Heart left ventricle (tissue), 16 donors: ENCODE measurements at places on chromosomes 2 and 18.

DNA sequence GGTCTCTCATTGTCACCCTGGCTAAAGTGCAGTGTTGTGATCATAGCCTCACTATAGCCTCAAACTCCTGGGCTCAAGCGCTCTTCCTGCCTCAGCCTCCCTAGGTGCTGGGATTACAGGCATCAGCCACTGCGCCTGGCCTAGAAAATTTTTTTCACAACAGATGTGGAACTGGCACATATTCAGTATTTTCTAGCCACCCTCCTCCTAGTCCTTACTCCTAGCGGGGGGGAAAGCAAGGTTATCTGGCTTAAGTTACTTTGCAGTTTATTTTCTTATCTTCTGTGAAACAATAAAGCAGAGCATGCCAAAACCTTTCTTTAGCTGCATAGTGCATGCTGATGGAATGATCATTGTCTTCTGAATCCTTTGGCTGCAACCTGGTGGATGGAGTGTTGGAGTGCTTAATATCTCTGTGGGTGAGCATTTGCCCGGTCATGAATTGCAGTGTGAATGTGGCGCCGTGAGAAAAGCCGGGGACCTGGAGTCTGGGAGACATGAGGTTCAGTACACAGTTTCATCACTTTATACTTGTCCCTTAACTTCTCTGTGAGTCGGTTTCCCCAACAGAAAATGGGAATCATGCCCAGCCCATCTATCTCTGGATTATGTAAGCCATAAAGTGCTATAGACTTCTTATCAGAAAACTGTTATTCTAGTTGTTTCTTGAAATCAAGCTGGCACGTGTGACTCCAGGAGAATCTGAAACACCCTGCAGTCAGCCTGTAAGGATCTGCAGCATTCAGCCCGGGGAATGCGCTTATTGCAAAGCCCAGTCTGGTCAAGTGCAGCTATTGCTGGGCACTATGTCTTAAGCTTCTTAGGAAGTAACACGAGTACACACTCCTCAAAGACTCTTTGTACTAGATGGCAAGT lies 38.2 kb upstream of the MAP3K20 start:
- no peaks in the 10 kb centered on the region for H3K27me3 ChIP-seq
- peak; percentile 60 for DNase-seq
- peaks cover 22% of the 10 kb centered on the region for H3K4me1 ChIP-seq
- peak overlapping the region; percentile 64 for H3K27ac ChIP-seq
- H3K4me3 ChIP-seq = no peak overlapping the region

DNA sequence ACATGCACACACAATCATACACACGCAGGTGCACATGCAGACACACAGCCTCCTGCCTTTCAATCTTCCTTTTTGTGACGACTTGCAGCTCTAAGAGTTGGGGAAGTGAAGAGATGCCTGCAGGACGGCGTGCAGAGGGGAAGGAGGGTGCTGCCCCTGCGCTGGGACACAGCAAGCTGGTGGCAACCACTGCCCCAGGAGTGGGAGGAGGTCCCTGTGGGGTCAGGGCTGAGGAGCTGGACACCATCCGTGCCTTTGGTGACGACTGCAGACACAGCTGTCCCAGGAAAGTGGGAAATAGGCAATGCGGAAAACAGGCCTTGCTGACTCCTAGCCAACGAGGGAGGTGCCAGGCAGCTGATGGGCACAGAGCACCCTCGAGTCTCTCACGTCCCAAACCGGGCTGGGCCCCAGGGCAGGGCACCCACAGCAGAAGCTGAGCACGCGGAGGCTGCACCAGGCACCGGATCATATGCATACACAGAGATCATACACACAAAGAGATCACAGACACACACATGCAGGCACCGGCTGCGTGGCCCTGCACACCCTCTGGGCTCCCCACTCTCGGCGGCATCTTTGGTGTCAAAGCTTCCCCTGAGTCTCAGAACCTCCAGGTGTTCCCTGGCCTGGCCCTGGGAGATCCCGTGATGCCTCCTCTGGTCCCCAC lies 146.1 kb downstream of the PXDN start:
- H3K36me3 ChIP-seq = no peaks in the 10 kb centered on the region
- no peak overlapping the region for H3K4me3 ChIP-seq
- no peak for DNase-seq
- no peak overlapping the region for H3K27ac ChIP-seq
- peaks cover 38% of the 10 kb centered on the region for H3K4me1 ChIP-seq
- no peaks in the 10 kb centered on the region for H3K27me3 ChIP-seq

- H3K27me3 ChIP-seq = no peaks in the 10 kb centered on the region
- H3K4me3 ChIP-seq = peak overlapping the region; percentile 53
- DNase-seq = no peak
- peak overlapping the region; percentile 94 for H3K27ac ChIP-seq
Measured at GRCh38 chr2:64643838-64644457, 9.8 kb downstream of the SERTAD2 start.

- no peak overlapping the region for H3K4me3 ChIP-seq
- H3K27ac ChIP-seq = no peak overlapping the region
- no peaks in the 10 kb centered on the region for H3K36me3 ChIP-seq
- DNase-seq = no peak
Measured at GRCh38 chr2:168679741-168680310, 122.6 kb upstream of the NOSTRIN start.

DNA sequence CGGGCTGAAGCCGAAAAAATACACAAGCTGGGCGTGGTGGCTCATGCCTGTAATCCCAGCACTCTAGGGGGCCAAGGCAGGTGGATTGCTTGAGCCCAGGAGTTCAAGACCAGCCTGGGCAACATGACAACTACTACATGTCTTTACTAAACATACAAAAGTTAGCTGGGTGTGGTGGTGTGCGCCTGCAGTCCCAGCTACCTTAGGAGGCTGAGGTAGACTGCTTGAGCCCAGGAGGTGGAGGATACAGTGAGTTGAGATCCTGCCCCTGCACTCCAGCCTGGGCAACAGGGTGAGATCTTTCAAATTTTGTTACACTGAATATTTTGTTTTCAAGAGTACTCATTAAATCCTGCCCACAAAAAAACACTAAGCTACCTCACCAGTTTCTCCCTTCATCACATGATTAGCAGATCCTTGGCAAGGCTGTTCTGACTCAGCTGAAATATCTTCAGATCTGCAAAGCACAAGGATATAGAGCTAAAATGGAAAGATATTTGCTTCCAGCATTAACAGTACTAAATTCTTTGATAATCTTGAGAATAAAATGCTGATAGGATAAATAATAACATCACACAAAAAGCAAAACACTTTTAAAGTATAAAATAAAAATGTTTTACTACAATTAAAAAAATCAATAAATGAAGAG lies 28.2 kb upstream of the MCM6 start:
- no peak overlapping the region for H3K27ac ChIP-seq
- H3K4me1 ChIP-seq = no peaks in the 10 kb centered on the region
- H3K4me3 ChIP-seq = no peak overlapping the region
- H3K36me3 ChIP-seq = peaks cover 3% of the 10 kb centered on the region

- H3K4me3 ChIP-seq = no peak overlapping the region
- no peak for DNase-seq
- no peaks in the 10 kb centered on the region for H3K27me3 ChIP-seq
- H3K27ac ChIP-seq = no peak overlapping the region
- H3K4me1 ChIP-seq = no peaks in the 10 kb centered on the region
- H3K36me3 ChIP-seq = no peaks in the 10 kb centered on the region
Measured at GRCh38 chr2:1321321-1321720, 91.9 kb upstream of the TPO start.

DNA sequence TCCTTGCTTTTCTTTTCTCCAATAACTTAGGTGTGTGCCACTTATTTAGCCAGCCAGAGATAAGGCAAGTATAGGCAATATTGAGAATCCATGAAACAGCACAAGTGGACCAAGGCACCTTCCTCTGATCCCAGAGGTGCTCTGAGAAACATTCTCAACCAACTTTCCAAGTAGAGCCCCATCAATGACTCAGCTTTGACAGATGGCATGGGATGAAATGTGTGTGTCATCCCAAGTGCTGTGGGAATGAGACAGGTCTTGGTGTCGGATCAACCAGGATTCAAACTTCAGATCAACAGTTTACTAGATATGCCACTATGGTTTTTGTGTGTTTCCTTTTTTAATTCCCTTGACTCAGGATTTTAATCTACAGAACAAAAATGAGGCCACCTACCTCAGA lies 164.0 kb downstream of the GRB14 start:
- no peaks in the 10 kb centered on the region for H3K36me3 ChIP-seq
- H3K27me3 ChIP-seq = no peaks in the 10 kb centered on the region
- no peaks in the 10 kb centered on the region for H3K4me1 ChIP-seq
- H3K27ac ChIP-seq = no peak overlapping the region
- DNase-seq = no peak

DNA sequence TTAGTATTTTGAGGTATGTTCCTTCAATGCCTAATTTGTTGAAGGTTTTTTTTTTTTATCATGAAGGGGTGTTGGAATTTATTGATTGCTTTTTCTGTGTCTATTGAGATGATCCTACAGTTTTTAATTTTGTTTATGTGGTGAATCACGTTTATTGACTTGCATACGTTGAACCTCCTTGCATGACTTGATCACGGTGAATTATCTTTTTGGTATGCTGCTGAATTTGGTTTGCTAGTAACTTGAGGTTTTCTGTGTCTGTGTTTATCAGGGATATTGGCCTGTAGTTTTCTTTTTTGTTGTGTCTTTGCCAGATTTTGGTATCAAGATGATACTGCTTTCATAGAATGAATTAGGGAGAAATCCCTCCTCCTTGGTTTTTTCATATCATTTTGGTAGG lies 23.9 kb downstream of the CLIP4 start:
- no peak overlapping the region for H3K4me3 ChIP-seq
- H3K27ac ChIP-seq = no peak overlapping the region
- H3K36me3 ChIP-seq = peaks cover 6% of the 10 kb centered on the region
- no peak for DNase-seq

DNA sequence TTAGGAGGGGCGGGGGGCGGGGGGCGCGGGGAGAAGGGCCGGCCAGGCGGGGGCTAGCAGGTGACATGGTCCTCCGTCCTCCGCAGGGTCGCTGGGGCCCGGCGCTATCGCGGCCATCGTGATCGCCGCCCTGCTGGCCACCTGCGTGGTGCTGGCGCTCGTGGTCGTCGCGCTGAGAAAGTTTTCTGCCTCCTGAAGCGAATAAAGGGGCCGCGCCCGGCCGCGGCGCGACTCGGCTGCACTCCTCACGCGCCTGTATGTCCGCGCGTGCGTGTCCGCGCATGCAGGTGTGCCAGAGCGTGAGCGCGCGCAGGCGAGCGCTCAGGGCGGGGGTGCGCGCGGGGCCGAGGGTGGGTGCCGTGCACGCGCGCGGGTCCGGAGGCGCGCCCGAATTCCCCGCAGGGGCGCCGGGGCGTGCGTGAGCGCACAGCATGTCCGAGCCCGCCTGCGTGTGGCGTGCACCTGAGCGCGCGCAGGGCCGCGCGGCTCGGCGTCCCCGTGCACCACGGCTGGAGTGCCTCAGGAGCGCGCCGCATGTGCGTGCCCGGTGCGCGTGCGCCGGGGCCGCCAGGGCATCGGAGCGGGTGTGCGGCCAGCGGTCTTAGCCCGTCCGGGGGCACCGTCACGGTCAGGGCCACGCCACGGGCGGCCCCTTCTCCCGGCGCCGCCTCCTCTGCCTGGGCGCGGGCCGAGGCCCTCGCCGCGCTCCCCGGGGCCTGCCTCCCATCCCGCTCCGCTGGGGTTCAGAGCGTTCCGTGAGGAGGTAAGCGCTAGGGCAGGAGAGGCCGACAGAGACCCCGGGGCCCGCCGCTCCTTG lies 6.3 kb downstream of the SNORC start:
- no peak overlapping the region for H3K27ac ChIP-seq
- no peaks in the 10 kb centered on the region for H3K36me3 ChIP-seq
- H3K4me1 ChIP-seq = no peaks in the 10 kb centered on the region

DNA sequence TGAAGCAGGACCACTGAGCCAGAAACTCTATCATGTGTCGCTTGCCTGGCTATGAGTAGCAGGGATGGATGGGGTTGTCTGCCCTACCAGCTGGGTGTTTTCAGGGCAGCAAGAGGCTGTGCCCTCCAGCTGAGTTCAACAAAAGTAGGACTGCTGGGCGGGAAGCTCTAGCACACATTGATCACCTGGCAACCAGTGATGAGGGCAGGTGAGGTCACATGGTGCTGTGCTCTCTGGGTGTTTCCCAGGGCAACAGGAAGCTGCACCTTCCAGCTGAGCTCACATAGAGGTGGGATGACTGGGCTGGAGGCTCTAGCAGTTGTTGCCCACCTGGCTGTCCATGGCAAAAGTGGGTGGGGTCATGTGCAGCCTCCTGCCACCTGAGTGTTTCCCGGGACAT lies 487.3 kb upstream of the VWC2L start:
- DNase-seq = no peak
- no peaks in the 10 kb centered on the region for H3K27me3 ChIP-seq
- no peak overlapping the region for H3K27ac ChIP-seq
- H3K36me3 ChIP-seq = no peaks in the 10 kb centered on the region

DNA sequence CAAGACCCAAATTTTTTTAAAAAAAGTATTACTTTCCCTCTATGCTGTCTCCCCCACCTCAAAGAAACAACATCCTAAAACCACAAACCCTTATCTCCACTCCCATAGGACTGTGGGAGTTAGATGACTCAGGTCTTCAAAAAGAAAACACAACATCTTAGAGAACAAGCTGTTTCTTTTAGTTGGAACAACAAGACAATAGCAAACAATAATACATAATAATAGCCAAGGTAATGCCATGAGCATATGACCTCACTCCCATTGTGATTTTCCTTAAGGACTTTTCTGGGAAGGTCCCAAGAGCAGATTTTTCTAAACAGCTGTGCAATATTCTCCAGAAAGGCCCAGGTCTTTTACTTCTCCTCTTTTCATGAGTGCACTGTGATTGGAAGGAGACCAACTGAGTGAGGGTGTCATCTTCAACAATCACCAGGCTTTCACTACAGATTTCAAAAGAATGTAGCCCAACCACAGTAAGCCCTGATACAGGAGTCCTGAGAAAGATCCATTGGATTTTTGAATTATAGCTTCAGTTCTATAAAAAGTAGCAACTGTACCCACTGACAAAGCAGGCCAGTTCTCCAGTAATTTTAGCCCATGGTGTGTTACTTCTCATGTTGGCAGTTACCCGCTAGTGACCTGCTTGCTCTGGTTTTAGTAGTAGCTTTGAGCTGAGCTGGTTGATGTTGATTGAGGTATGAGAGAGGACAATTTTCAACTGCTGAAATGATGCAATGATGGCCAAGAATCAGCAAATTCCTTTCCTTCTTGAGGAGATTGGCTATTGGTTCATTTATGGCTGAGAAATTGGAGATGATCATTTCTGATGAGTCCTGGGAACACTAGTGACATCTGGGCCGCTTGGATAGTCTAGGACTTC lies 144.5 kb upstream of the TCF4 start:
- H3K4me1 ChIP-seq = peaks cover 19% of the 10 kb centered on the region
- DNase-seq = no peak
- H3K4me3 ChIP-seq = no peak overlapping the region
- peak overlapping the region; percentile 59 for H3K27ac ChIP-seq

DNA sequence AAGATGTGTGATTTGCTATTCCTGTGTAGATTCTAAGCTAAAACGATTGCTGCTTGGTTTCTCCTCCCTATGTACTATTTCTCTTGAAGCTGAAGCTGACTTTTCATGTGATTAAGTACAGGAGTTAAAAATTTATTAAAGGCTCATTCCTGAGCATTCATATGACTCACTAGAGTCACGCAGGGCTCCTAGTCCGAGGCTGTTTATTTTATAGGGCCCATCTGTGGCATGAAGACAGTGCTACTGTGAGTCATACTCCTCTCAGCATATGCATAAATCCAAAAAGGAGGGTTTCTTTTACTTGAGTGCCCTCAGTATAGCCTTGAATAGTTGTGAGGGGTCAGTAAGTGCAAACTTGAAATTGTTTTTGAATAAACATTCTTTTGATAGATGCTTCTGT lies 378.8 kb downstream of the PTPRM start:
- H3K27me3 ChIP-seq = no peaks in the 10 kb centered on the region
- no peak for DNase-seq
- H3K4me1 ChIP-seq = peaks cover 31% of the 10 kb centered on the region
- H3K36me3 ChIP-seq = peaks cover 22% of the 10 kb centered on the region
- H3K4me3 ChIP-seq = no peak overlapping the region
